Activated CD4-positive, alpha-beta T cell treated with anti-CD3 and anti-CD28 coated beads, Interleukin-10, Interleukin-2, amounts not matched to agents 100 ng/mL and 50 ng/mL, durations not matched to agents 16 hours and 8 hours (primary cell): ENCODE measurements at places on chromosomes 4 and X.

DNA sequence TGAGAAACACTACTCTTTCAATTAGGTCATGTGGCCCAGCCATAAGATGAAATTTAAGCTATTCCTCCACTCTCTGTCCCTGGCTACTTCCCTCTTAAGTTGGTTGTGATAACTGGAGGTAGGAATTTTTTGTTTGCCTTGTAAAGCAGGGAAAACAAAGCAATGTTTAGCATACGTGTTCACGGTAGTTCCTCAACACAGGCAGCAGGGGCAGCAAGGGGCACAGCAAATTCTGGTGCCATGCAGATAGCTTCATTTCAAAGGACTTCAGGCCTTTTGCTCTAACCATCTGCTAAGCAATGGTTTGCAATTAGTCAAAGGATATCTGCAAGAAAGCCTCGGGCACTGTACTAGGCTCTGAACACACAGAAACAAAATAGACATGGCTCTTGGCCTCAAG is 330.2 kb downstream of the ZIC3 start:
- no peak for DNase-seq

- no peak for DNase-seq
Observed at GRCh38 chr4:6122496-6122895, 77.9 kb downstream of the JAKMIP1 start.

DNA sequence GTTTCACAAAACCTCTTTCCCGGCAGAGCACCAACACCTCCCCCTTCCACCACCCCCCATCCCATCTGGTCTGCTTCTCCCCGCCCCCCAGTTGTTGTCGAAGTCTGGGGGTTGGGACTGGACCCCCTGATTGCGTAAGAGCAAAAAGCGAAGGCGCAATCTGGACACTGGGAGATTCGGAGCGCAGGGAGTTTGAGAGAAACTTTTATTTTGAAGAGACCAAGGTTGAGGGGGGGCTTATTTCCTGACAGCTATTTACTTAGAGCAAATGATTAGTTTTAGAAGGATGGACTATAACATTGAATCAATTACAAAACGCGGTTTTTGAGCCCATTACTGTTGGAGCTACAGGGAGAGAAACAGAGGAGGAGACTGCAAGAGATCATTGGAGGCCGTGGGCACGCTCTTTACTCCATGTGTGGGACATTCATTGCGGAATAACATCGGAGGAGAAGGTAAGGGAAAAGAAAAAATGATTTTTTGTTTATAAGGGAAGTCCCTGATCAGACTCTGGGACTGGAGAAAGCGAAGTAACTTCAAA is at the start of gene PDGFRA:
PDGFRA (plus strand) TSS at position 333 of the 541 bp plus-strand sequence. CDS start 29,476 bp downstream, outside the sequence.
- DNase-seq, result no peak

GRCh38 chr4:47510506-47511143 is 25.6 kb downstream of the ATP10D start:
- DNase-seq, result no peak

DNA sequence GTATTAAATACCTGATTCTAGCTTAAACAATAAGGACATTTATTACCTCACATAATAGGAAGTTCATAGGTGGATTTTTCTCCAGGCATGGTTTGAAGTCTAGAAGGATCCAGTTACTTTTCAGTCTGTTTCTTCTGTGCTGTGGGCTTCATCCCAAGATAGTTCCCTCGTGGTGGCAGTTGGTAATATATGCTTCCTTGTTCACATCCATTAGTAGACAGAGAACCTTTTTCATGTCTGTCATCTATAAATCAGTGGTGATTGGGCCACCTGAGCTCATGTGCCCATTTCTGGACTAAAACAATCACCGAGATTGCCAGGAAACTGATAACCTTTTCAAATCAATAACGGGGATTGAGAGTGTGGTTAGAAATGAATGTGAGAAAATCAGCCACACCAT is 97.7 kb downstream of the KDM6A start:
- no peak for DNase-seq

GRCh38 chr4:145001635-145002034 is 96.4 kb downstream of the ANAPC10 start:
- DNase-seq, result no peak

- DNase-seq, result no peak
Observed at GRCh38 chrX:23435575-23435974, 100.9 kb downstream of the PTCHD1 start.

- no peak for DNase-seq
Observed at GRCh38 chr4:161856711-161857326, 307.0 kb downstream of the FSTL5 start.

GRCh38 chr4:21097026-21097425 is 396.8 kb downstream of the PACRGL start:
- DNase-seq, result no peak

GRCh38 chr4:42306221-42307109 is 90.8 kb upstream of the SHISA3 start:
- no peak for DNase-seq

DNA sequence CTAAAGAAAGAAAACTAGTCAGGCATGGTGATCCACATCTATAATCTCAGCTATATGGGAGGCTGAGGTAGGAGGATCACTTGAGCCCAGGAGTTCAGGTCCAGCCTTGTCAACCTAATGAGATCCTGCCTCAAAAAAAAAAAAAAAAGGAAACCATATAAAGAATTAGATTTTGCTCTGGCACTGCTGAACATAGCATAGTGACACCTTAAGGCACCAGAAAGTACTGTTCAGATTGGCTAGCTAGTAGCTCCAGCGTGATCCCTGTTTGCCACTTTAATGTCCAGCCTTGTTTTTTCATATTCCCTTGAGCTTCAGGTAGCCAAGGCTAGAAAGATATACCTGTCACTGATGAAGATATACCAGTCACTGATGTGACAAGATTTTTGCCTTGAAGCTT is 34.1 kb downstream of the EXOC1 start:
- DNase-seq, result no peak

DNA sequence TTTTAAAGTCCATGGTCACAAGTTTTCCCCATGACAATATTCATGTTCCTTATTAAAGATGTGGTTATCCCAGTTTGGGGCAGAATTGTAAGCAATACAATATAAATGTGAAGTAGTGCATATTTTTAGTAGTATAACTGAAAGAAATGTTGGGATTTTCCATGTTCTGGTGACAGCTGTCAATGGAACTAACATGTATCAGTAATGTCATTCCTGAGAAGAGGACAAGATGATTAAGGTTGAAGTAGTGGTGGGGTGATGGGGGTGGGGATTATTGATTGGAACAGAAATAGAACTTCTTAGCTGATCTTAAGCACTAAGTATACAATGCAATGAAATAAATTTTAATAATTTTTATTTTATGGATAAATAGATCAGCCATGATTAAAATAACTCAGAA is 81.6 kb downstream of the PDHA2 start:
- DNase-seq, result no peak

- no peak for DNase-seq
Observed at GRCh38 chr4:7144374-7145290, 47.7 kb upstream of the SORCS2 start.

GRCh38 chr4:39357002-39357401 is 9.2 kb downstream of the RFC1 start:
- DNase-seq, result peak; percentile 41

DNA sequence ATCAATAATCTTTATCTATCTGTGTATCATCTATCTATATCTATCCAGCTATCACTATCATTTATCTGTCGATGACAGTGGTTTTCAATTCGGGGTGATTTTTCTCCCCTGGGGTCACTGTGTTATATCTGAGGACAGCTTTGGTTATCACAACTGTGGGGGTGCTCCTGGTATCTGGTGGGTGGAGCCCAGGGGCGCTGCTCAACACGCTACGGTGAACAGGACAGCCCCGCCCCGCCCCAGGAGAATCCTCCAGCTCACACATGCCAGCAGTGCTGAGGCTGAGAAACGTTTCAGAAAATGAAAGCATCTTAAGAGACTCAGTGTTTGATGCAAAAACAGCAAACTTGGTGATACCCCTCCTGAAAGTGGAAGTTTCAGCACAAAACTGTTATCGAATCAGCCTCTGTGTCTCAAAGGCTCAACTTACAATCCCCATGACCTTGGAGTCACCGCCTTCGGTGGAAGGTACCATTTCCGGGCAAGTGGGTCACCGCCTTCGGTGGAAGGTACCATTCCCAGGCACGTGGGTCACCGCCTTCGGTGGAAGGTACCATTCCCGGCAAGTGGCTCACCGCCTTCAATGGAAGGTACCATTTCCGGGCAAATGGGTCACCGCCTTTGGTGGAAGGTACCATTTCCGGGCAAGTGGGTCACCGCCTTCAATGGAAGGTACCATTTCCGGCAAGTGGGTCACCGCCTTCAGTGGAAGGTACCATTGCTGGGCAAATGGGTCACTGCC is 315.3 kb downstream of the DHRSX start:
- DNase-seq, result no peak

- DNase-seq, result no peak
Observed at GRCh38 chrX:110224926-110225617, 92.8 kb downstream of the AMMECR1 start.

GRCh38 chr4:168319486-168320019 is 1.0 kb upstream of the DDX60 start:
- DNase-seq, result no peak

DNA sequence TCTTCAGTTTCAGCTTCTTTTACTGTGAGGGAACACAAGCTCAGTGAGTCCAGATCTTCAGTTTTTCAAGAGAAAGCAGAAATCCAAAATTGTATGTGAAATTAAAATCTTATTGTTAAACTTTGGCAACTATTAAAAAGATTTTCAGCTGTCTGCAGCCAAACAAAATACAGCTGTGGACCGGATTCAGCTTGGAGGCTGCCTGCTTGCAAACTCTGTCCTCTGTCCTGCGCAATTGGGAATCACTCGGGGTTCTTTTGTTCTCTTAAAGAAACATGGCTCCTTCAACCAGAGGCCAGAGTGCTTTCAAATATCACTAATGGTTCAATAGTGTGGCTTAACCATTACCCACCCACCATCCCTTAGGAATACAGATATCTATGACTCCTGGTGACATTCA is 201.2 kb downstream of the CHIC2 start:
- DNase-seq, result no peak

DNA sequence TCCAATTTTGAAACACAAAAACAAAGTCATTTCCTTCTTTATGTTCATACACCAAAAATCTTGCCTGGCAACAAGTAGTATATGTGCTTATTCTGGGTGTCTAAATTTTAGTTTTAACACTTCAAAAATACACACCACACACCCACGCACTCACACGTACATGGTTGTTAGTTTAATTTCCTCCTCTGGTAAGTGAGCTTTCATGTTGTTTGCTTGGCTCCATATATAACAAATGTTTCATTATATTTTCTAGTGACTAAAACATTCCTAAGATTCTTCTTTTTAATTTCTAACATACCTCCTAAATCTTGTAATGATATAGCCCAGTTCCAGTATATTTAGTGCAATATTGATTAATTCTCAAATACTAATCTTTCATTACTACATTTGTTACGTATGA is 80.9 kb downstream of the PRDM5 start:
- DNase-seq, result no peak

DNA sequence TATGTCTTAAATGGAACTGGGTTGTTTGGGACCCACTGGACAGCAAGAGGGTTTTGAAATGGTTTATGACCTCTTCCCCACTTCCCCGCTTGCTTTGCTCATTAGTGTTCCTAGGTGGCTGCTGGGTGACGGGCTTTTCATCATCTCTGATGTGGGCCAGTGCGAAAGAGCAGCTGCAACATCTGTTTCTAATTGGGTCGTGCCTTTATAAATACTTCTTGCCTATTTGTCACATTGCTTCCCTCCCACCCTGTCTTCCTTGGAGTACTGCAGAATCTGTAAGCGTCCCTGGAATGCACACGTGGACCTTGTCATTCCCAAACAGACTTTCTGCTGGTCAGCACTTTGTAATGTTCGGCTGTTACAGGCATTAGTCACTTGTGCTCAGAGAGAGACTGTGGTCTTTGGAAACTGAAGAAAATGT is 35.2 kb downstream of the SEPTIN11 start:
- no peak for DNase-seq

DNA sequence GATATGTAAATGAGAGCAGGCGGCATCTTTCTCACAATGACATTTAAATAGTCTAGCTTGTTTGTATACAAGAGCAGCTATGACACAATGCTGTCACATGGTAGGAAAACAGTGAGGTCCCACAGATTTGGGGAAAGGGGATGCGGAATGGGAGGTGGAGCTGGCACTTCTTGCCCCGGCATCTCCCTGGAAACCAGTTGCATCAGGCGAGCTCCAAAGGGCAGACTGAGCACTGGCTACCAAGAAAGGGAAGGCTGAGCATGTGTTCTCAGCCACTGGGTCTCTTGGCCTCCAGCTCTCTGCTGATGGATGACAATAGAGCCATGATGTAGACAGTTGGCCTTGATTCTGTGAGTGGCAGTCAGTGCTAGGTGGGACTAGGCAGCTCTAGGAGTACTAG is 109.0 kb downstream of the UCHL1 start:
- DNase-seq, result no peak

DNA sequence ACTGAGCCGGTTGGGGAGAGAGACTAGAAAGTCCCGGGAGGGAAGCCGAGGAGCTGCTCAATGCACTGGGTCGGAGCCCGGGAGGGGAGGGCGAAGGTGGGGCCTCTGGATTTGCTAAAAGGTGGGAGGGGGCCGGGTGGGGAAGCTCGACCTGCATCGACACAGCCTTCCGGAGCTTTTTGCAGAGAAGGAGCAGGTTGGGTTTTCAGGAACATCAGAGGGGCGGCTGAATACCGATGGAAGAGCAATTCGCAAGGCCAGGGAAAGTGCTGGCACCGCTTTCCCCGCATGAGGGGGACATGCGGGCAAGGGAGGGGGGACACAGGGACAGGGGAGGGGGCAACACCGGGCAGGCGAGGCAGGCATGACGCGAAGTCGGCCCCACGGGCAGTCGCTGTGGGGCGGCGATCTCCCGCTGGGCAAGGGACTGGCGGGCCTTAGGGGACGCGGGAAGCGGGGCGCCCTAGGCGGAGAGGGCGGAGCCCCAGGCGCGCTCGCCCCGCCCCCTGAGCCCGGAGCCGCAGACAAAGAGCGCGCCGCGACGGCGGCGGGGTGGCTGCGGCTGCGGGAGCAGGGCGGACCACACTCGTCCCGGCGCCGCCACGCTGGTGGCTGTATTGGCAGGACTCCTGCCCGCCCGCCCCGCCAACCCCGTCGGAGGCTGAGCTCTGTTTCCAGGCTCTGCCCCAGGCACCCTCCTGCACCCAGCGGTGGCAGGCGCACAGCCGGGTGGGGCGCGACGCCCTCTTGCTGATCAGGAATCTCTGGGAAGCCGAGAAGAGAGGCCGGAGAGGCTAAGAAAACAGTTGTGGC is 11.6 kb downstream of the PDZD4 start:
- DNase-seq, result peak; percentile 40
